ENCODE measurements at places on chromosomes 11 and 22.

- no peak for DNase-seq
These were observed 111.6 kb downstream of the PHF21B start for GRCh38 chr22:44898236-44898635.

- DNase-seq = no peak
These were observed 81.2 kb downstream of the KIF18A start for GRCh38 chr11:28026634-28027290.

DNA sequence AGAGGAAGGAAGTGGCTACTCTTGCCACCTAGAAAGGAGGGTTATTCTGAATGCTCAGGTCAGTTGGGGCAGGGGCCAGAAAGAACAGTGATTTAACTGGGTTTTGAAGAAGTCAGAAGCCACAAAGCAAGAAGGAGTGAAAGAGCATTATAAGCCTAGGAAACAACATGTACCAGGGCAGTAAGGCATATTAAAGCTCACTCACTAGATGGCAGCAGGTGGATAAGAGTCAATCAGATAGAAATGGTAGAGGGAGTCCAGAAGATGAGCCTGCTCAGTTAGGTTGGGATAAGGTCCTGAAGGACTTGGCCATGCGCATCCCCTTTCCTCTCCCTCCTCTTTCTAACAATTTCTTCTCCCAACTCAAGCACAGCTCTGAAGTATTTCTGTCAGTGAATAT is 22.0 kb upstream of the PATE1 start:
- DNase-seq = no peak

DNA sequence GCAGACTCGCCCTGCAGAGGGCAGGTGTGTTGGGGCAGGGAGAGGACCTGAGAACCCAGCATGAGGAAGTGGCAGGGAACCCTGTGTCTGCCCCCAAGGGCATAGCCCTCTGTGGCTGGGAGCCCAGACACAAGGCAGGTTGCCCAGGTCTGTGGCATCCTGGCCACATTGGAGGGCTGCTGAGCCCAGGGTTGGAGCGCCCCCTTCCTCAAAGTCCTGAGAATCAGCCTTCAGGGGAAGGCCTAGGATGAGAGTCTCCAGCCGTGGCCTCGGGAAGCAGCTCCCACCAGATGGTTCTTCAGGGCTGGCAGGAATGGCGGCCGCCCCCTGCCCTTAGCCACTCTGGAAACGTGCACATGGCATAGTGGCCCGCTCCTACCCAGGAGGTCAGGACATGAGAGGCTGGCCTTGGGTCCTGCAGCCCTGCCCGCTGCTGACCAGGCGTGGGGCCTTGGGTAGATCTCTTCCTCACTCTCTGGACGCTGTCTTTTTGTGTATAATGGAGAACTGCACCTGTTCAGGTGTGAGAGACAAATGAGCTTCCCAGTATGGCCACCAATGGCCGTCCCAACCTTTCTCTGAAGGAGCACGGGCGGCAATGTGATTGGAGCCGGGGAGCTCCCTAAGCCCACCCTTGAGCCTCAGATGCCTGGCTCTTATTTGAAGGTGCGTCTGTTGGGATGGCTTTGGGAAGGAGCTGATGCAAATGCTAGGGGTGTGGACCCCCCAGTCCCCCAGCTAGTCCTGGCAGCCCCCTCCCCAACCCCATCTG is 4.6 kb upstream of the CDC42BPG start:
- DNase-seq = no peak

- DNase-seq = no peak
These were observed 37.7 kb downstream of the SGSM3 start for GRCh38 chr22:40407831-40408717.

DNA sequence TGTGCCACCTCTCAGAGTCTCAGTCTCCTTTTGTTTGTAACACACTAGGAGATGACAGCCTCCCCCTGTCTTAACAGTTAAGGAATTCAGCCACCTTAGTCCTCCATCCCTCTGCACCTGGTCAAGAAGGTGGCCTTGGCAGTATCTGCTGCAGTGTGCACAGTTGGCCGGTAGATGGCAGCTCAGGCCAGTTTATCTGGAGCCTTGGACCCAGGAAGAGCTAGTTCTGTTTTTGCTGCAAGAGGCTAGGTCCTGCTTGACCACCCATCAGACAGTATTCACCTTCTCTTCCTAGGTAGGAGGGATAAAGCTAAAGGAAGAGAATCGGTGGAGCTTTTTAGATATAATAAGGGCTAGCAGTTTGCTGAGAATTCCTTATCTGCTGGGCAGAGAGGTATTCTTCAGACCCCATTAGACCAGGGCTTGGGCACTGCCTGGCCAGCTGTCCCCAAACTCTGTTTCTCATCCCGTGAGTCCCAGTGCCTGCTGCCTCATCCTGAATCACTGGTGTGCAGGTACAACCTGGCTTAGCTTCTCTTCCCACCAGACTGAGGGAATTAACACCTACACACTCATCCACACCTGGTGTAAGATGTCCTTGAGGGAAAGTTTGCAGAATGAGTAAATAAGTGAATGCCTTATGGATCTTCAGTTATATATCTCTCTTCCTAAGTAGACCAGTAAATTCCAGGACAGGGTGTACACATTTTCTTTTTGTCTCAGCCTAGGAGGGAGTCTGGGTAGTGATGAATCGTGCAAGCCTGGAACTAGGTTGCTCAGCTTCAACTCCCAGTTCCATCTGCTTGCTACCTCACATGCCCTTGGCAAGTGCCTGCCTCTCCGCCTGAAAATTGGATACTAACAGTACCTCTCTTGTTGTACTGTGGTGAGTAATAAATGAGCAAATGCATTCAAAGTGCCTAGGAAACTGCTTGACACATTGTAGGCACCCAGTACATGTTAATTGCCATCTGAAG is 70.8 kb upstream of the NARS2 start:
- peak; percentile 72 for DNase-seq

DNA sequence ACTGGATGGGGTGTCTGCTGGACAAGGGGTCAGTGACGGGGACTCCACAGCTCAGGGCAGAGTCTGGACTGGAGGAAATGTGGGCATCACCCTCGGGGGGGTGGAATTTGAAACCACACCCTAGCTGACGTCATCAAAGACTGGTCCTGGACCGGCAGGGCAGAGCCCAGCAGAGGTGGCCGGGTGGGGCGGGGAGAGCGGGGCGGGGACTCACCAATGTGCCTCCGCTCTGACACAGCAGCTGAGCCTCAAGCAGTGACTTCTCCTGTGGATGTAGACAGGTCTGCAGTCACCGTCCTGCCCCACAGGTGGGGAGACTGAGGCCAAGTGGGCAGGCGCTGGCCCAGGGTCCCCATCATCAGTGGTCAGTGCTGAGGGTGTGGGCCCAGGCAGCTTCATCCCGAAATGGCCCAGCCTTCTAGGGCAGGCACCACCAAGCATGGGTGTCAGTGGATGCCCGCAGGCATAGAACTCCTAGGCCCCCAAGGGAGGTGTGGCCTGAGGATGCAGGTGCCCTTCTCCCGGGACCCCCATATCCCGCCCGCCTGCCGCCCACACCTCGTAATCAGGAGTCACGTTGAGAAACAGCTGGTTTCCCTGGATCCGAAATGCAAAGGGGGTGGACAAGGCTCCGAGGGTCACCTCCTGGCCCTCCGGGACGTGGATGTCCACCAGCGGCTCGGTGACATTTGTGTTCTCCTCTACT is 603 bp downstream of the CDHR5 start:
- DNase-seq = no peak

GRCh38 chr11:103633068-103633788 is 403.2 kb upstream of the DDI1 start:
- DNase-seq = no peak

- DNase-seq = no peak
These were observed 5.0 kb downstream of the PDGFB start for GRCh38 chr22:39239561-39240423.

- no peak for DNase-seq
These were observed 1.7 kb upstream of the CALCA start for GRCh38 chr11:14973621-14974514.

DNA sequence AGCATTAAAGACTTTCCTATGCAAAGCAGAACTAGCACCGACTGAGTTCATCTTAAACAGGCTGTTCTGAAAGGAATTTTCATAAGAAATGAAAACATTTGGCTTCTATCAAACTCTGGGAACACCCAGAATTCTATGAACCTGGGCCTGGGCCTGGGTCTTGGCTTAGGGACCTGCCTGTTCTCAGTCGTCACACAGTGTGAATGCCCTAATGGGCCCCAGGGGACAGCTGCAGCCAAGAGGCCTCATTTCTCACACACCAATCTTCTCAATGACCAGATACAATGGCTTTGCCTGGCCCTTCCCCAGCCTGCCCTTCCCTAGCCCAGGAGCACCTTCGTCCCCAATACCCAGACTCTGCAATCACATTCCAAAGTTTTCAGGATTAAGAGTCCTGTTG is 234.9 kb upstream of the ARHGAP20 start:
- no peak for DNase-seq

DNA sequence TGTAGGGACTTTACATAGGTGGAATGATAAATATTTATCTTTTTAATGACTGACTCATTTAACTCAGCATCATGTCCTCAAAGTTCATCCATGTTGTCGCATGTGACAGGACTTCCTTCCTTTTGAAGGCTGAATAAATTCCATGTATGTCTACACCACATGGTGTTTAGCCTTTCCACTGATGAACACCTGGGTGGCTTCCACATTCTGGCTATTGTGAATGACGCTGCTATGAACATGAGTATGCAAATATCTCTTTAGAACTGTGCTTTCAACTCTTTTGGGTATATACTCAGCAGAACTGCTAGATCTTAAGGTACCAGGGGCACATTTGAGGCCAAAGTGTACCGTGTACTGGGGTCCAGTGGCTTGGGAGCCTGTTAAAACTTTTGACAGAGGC is 24.1 kb downstream of the LARGE1 start:
- no peak for DNase-seq

GRCh38 chr11:97703851-97704250 is 1314.0 kb downstream of the JRKL start:
- DNase-seq = no peak

DNA sequence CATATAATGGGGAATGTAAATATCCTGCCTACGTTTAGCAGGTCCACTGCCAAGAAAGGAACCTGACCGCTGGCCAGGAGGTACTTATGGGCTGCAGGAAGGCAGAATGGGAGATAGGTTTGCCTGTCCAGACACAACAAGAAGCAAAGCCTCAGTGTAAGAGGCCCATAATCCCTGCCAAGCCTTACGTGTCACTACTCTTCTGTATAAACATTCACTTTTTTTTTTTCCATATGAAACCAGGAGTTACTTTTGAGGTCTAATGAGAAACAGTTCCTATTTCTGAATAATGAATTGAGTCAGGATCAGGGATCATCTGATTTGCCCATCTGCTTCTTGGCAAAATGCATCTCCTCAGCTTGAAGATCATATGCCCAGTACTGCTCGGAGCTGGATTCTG is 230.2 kb downstream of the NTM start:
- DNase-seq = no peak

DNA sequence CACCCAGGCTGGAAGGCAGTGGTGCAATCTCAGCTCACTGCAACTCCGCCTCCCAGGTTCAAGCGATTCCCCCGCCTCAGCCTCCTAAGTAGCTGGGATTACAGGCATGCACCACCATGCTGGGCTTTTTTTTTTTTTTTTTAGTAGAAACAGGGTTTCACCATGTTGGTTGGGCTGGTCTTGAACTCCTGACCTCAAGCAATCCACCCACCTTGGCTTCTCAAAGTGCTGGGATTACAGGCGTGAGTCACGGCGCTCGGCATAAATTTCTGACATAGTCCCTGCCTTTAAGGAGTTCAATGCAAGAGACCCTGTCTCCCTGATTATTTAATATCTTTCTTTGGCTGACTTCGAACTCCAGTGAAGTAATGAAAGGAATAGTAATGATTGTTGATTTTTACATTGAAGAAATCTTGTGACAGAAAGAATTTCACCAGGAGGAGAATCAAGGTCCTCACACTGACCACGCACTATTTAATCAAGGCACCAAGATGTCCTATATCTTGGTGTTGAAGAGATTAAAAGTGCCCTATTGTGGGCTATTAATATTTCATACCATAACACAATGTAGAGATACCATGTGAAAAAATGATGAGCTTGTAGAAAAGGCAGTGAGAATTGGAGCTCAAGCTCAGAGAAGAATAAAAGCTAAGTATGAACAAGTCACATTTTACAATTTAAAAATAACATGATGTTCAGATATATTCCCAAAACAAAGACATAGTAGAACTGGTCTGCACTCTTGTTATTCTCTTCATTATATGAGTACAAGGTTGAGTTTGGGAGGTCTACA is 71.6 kb upstream of the BLID start:
- DNase-seq = no peak

GRCh38 chr11:94557992-94558391 is 9.2 kb upstream of the PIWIL4 start:
- DNase-seq = no peak

GRCh38 chr22:42396621-42397331 is 35.4 kb downstream of the NFAM1 start:
- DNase-seq = no peak

- peak; percentile 19 for DNase-seq
These were observed 87.6 kb upstream of the FSHB start for GRCh38 chr11:30143098-30143705.

DNA sequence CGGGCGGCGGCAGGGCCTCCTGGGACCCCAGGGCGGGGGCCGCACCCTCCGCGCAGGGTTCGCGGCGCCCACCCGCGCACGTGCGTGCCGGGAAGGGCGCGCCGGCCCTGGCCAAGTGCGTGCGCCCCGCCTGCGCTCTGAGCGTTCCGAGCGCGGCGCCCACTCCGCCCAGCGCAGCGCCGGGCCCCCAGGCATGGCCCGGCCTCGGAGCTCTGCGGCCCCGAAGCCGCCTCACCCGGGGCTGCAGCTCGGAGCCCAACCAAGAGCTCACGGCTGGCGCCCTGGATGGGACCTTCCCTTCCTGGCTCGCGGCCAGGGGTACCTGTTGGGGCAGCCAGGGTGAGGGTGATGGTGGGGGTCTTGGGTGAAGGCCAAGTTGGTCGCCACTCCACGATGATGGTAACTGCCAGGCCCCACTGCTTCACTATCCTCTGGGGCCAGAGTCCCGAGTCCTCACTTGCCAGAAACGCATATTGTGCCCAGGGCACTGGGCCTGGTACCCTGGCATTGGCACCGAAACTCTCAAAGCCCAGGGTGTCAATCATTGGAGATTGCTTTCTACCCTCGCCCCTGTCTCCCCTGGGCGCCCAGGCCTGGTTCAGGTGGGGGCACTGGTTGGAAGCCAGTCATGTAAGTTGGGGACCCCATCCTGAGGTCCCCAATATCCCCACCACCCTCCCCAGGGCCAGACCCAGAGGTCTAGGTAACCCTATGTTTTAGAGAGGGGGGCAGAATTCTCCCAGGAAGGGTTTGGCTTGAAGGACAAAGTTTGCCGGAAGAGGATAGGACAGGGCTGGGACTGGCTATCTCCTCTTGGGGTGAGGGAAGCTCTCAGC is 882 bp downstream of the ANO1 start:
- no peak for DNase-seq

DNA sequence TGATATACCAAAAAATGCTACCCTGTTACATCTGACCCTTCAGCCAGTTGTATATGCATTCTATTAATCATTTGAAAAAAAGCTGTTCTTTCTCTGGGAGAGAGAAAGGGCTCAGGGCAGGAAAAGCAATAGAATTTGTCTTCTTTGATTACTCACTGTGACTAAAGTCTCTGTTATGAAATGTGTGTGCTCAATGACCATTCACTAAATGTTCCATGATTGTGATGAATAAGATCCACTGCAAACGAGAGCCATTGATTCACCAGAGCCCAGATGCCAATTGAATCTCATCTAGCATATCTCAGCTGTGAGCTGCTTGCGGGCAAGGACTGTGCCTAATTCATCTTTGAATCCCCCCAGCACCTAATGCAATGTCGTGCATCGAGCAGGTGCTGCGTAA is 184.3 kb downstream of the OPCML start:
- no peak for DNase-seq
